Osteoblast (primary cell): ENCODE measurements at places on chromosomes 2 and 18.

DNA sequence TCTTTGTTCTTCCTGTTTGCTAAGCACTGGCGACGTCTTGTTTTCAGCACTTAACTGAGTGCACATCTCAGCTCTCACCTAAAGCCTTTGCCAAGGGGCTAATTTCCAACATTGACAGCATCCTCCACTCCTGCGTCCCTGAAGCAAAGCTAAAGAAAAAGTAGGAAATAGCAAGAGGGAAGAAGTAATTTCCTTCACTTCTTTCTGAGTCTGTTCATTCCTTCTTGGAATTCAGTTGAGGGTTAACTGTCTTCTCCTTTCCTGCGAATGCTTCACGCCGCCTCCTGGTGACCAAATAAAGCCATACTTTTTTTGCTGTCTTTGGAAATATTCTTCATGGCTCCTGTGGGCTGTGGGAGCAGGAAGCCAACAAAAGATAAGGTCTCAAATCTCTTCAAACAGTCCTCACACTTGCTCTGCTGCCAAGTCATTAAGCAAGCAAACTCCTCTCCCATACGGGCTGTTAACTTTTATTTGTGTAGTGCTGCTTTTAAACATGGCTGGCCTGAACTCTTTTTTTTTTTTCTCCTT, 100.9 kb downstream of the DPP10 start:
- DNase-seq = no peak

- no peak for DNase-seq
Measured at GRCh38 chr2:129605646-129606045, 373.8 kb upstream of the RAB6C start.

DNA sequence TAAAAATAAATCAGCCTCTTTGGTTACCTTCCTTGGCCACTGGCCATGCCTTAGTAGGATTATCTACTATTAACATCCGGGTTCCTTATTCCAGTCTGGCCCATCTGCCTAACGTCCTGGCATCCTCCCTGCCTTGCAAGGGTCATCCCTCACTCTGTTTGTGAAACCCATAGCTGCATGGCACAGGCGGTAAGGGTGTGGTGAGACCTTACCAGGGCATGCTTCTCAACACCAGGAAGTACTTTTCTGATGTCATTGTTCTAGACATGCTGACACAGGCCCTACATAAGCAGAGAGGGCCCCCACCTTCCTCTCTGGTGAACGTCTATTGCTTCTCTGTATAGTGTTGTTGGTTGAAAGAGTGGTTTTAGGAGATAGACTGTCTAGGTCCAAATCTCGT, 296.8 kb upstream of the SPRED2 start:
- DNase-seq = no peak

GRCh38 chr2:224918626-224919471, 123.4 kb downstream of the DOCK10 start:
- no peak for DNase-seq

DNA sequence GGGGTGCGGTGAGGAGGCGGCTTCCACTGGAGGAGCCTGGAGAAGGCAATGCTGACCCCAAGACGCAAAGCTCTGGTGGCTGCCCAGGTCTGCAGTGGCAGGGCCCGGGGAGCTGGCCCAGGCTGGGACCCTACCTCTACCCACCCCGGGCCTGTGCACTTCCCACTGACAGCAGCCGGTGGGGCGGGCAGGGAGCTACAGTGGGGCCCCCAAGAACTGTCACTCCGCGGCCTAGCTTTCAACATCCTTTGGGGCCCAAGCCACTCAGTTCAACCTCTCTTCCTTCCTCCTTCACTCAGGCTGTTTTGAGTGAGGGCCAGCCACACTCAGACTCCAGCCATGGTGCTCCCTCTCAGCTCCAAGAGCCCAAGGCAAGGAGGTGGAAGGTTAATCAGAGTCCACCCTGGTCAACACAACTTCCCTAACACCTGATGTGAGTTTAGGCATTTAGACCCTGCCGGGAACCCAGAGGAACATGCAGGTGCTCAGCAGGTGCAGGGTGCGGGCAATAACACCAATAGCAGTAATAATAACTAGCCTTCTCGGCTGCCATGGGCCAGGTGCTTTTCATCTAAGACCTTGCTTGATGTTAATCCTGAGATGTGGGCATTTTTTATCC, 93.6 kb downstream of the ZFP36L2 start:
- DNase-seq = peak; percentile 70

- no peak for DNase-seq
Measured at GRCh38 chr2:145836986-145837385, 1317.1 kb upstream of the ZEB2 start.

- DNase-seq = no peak
Measured at GRCh38 chr2:68086166-68086565, 23.4 kb upstream of the C1D start.

DNA sequence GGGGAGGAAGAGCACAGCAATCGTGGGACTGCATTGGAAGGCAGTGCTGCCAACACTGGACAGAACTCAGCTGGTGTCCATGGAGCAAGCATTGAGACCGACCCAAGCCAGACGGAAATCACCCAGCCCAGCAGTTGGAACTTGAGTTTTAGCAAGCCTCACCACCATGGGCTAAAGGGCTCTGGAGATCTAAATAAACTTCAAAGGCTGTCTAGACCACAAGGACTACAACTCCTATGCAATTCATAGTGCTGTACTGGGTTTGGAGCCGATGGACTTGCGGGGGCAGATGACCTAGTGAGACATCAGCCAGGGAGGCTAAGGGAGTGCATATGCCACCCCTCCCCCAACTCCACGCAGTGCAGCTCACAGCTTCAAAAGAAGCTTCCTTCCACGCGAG, 243.6 kb upstream of the SLC39A10 start:
- DNase-seq = no peak

DNA sequence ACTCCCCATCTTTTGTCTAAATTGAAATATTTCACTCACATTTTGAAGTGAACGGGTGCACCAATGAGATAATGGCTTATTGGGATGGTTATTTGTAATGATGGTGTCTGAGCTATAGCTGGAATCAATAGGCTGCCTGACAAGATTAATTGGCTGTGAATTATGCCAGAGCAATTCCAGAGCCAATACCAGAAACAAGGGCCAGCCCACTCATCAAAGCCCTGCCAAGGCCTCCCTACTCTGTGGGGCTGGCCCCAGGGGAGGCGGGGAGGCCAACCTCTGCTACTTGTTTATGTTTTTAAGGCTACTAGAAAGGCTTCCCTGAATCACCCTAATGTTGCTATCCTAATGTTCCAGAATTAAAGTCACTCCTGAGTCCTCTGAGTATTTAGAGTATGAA, 29.1 kb upstream of the NEMP2 start:
- no peak for DNase-seq

DNA sequence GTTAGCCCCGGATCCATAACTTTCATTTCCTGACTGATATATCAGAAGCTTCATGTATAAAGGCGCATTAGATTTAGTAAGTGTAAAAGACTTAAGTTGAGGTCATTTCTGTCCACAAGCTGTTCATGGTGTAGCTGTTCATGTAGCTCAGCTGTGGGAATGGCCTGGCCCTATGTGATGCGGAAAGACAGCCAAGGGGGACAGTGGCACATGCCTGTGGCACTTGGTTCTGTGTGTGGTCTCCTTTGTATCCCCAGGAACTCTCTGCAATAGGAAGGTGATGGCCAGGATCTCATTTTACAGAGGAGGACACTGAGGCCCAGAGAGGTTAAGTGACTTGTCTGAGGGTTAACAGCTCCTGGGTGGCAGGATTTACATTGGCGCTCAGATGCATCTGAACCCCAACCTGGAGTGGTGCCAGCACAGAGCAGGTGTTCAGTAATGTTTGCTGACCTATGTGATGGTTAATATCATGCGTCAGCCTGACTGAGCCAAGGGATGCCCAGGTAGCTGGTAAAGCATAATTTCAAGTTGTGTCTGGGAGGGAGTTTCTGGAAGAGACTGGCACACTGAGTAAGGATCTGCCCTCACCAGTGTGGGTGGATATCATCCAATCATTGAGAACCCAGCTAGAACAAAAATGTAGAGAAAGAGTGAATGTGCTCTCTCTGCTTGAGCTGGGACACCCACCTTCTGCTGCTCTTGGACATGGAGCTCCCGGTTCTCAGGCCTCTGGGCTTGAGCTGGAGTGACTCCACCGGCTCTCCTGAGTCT, 25.4 kb downstream of the HPCAL1 start:
- no peak for DNase-seq

DNA sequence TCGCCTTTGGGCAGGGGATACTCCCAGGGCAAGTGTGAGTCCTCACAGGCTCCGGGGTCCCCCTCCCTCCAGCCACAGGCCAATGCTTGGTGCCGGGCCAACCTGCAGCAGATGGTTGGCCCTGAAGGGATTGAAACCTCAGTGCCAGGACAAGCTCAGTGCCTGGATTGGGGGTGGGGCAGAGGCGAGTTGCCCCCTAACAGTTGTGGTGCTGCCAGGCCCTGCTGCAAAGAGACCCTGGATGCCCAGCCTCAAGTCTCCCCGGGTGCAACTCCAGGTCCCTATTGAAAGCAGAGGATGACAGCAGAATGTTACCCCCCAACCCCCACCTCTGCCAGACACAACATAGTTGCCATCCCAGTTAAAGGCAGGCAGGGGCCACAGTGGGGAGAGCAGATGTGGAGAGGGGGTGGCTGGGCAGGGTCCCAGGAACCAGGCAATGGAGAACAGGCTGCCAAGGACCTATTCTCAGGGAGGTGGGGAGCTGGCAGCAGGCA, 9.5 kb upstream of the RNF103 start:
- DNase-seq = no peak

- DNase-seq = no peak
Measured at GRCh38 chr18:21315741-21316197, 73.7 kb downstream of the GREB1L start.

GRCh38 chr2:104434318-104434792, 419.6 kb upstream of the POU3F3 start:
- no peak for DNase-seq

GRCh38 chr2:69936906-69937305, 22.0 kb downstream of the MXD1 start:
- no peak for DNase-seq

- DNase-seq = no peak
Measured at GRCh38 chr18:63339920-63340484, 20.4 kb upstream of the BCL2 start.

- no peak for DNase-seq
Measured at GRCh38 chr18:77121523-77121922, 11.1 kb downstream of the MBP start.

- no peak for DNase-seq
Measured at GRCh38 chr2:198731842-198732399, 725.8 kb downstream of the SATB2 start.

- DNase-seq = no peak
Measured at GRCh38 chr2:104413890-104414289, 440.0 kb upstream of the POU3F3 start.

DNA sequence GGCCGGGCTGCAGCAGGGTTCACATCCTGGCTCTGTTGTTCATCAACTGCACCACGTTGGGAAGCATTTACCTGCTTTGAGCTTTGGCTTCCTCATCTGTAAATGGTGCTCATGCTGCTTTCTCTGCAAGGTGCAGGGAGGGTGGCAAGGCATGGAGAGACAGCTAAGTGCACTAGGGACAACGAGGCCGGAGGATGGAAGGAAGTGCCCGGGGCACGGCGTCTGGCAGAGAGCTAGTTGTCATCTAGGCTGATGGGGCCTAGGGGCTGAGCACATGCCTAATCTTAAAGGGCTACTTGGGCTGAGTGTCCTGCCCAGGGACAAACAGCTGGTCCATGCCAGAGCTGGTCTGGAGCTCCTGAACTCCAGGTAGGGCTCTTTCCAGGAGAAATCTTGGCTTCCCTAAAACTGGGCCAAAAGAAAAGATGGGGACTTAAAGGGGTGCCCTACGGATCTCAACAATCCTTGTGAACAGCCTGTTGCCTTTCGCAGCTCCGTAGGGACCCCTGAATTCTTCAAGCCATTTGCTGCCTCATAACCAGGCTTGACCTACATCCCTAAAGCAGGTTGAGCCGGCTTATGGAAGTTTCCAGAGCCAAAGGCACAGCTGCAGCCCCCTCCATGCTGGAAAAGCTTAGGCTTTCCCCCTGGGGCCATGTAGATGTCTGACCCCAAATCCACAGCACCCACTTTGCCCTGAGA, 130.8 kb downstream of the SMAD7 start:
- no peak for DNase-seq

GRCh38 chr2:54084600-54084999, 30.8 kb upstream of the ACYP2 start:
- no peak for DNase-seq

- no peak for DNase-seq
Measured at GRCh38 chr2:54536720-54537119, 80.6 kb downstream of the SPTBN1 start.

GRCh38 chr2:97738179-97739019, 25.0 kb downstream of the ZAP70 start:
- peak; percentile 56 for DNase-seq

GRCh38 chr2:197233473-197233872, 77.1 kb downstream of the ANKRD44 start:
- no peak for DNase-seq
